Activated T-cell treated with anti-CD3 and anti-CD28 coated beads for 1 hour (primary cell): ENCODE measurements at places on chromosomes 2 and 18.

- DNase-seq = no peak
Measured at GRCh38 chr2:239114119-239114581, 266.3 kb downstream of the TWIST2 start.

- no peak for DNase-seq
Measured at GRCh38 chr2:174054926-174055325, 89.8 kb upstream of the SP3 start.

GRCh38 chr2:64905338-64906024, 83.7 kb upstream of the SLC1A4 start:
- no peak for DNase-seq

- DNase-seq = no peak
Measured at GRCh38 chr2:207338610-207339009, 172.9 kb upstream of the KLF7 start.

GRCh38 chr18:58901143-58901542, 36.5 kb downstream of the ZNF532 start:
- no peak for DNase-seq
